ENCODE measurements at places on chromosomes 12 and 14. TPM values are rescaled to one million over a fixed set of nuclear protein-coding genes. Genes with fewer than 3 reads are reported as not detected.

GRCh38 chr14:67722293-67722692, 20.6 kb downstream of the RDH12 start:
- peak; percentile 89 for DNase-seq

DNA sequence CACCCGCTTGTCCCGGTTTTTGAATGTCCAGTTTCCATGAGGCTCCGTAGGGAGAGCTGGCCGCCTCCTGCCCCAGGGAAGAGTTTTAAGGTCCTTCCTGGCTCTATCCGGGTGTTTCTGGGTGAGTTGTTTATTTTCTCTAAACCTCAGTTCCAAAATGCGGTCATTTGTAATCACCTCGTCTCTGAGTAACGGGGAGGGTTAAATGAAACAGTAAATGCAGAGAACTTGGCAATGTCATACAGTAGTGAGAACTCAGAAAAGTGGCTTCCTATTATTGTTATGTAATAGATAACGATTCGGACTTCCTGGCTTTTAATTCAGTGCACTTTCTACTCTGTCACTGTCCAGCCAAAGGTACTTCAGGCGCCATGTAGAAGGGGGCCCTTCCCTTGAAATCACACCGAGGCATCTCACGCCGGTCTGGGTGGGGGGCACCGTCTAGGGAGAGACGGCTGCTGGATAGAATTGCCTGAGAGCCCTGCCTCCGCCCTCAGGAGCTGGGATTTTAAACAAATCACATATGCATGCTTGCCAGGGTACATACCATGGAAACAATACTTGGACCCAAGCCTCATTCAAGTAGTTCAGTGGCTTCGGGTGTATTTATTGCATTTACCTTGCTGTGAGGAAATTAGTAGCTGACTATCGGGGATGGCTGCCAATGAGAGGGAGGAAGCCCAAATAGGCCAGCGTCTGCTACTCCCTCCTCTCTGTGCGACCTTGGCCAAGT, 26.4 kb downstream of the NOS1 start:
- DNase-seq: no peak

DNA sequence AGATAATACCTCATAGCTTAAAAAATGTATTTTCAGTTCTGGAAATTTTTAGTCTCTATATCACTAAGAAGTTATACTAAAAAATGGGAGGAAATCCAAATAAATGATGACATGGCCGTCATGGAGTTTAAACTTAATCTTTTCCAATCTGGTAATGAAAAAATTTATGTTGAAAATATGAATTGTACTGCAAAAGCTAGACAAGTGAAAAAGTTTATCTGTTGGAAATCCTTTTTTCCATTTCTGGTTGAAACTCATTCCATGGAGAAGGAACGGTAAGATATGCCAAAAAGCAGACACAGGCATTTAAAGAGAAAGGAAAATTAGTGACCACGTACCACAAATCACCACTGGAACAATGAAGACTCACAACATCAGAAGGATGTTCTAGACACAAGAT, 314.2 kb upstream of the PRICKLE1 start:
- DNase-seq: no peak

DNA sequence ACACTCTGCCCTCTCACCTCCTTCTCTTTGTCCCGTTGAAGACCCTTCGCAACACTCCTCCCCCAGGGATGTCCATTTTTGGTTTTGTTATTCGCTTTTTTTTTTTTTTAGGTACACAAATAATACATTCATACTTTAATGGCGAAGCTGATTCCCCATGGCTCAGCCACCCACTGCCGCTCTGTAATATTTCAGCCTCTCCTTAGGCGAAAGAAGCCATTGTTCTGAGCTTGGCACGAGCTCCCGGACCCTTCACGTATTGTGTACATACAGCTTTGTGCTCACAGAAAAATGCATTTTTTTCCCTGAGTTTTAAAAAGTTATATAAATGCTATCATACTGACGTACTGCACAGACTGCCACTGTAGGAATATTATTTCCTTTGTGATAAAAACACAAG, 115.0 kb downstream of the TMEM132C start:
- no peak for DNase-seq

- DNase-seq: no peak
These were observed 10.4 kb downstream of the TMEM229B start for GRCh38 chr14:67477926-67478799.

- no peak for DNase-seq
These were observed 66.8 kb downstream of the GLRX5 start for GRCh38 chr14:95601650-95602049.

GRCh38 chr14:90781876-90782275, 34.4 kb downstream of the TTC7B start:
- DNase-seq: no peak

- no peak for DNase-seq
These were observed 198.2 kb upstream of the CNOT2 start for GRCh38 chr12:70045036-70045435.

DNA sequence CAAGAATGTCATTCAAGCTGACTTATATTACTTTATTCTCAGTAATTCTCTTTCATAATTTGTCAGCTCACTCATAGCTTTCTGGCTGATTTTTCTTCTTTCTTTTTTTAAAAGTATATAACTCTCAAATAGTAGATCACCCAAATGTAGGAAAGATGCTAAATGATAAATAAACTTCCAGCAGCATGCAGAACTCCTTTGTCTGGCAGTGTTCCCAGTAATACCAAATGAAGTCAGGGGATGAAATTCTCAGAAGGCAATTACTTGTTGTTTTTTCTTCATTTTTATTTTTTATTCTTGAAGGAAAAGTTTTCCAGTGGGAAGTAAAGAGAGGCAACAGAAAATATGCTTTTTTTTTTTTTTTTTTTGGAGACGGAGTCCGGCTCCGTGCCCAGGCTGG, 133.3 kb upstream of the SLCO1C1 start:
- no peak for DNase-seq

DNA sequence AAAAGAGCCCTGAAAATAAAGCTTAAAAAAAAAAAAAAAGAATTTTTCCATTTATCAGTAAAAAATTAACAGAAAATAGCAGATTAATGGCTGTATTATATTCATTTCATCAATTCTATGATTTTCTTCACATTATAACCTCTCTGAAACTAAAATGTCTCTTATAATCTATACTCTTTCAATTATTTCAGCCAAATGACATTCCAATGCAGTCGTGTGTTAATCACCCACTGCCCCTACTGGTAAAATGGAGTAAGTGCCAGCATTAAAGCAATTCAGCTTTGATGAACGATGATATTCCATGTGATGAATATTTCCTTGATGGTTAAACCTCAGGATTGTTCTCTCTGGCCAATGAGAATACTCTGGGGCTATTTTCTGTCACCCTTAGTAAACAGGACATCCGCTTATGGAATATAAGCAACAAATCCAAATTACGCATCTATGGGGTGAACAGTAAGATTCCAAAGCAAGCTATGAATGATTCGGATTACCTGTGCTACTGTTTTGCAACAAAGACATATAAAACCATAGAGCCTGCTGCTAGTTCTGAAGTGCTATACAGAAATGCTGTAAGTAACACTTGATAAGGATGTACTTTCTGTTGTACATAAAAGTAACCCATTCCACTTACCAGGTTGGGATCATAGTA, 20.3 kb upstream of the SYCP3 start:
- no peak for DNase-seq

DNA sequence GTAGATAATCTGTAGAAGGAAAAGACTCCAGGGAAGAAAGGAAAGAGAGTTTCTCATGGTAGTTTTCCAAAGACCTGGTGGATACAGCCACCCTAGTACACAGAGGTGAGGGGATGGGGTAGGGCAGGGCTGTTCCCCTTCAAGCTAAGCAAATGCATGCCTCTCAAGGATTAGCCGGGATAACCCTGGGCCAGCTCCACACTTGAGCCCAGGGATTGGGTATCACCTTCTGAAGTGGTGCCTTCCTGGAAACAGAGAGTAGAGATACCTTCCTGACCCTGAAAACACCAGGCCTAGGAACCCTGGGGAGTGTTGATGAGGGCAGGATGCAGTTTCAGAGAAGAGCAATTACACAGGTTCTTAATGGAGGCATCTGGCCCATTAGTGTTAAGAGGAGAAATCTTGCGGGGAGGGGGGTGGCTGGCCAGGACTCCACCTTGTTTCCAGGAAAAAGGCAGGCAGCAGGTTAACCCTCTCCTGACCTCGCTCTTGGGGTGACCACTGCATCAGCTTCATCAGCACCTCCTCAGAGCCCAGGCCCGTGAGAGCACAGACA, 106.9 kb upstream of the TMEM233 start:
- DNase-seq: no peak

DNA sequence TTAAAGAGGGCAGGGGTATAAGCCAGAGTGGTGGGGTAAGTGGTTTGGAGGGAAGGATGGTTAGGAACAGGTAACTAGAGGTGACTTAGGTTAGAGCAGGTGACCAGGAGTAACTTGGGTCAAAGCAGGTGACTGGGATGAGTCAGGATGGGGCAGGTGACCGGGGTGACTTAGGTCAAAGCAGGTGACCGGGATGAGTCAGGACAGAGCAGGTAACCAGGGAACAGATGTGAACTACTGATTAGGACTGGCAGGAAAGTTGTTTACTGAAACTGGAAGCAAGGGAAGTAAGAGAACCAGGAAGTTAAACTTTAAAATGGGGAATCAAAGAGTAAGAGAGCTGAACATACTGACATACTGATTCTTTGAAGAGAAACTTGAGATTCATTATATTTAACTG, 57.4 kb downstream of the FSCB start:
- no peak for DNase-seq

DNA sequence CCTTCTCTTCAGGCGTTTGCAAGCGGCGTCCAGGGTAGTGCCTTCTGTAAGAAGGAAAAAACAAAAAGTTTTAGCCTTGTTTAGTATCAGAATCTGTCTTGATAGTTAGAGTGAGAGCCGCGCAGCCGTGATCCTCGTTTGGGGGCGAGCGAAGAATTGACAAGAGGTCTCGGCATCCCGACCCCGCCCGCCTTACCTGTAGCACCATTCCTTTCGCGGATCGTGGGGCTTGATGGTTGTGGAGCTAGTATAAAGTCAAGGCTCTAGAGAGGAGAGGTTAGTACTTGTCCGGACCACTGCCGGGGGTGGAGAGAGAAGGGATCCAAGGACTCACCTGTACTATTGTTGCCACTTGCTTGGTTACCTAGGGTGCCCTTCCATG, 494 bp downstream of the TMTC3 start:
- DNase-seq: peak; percentile 56

DNA sequence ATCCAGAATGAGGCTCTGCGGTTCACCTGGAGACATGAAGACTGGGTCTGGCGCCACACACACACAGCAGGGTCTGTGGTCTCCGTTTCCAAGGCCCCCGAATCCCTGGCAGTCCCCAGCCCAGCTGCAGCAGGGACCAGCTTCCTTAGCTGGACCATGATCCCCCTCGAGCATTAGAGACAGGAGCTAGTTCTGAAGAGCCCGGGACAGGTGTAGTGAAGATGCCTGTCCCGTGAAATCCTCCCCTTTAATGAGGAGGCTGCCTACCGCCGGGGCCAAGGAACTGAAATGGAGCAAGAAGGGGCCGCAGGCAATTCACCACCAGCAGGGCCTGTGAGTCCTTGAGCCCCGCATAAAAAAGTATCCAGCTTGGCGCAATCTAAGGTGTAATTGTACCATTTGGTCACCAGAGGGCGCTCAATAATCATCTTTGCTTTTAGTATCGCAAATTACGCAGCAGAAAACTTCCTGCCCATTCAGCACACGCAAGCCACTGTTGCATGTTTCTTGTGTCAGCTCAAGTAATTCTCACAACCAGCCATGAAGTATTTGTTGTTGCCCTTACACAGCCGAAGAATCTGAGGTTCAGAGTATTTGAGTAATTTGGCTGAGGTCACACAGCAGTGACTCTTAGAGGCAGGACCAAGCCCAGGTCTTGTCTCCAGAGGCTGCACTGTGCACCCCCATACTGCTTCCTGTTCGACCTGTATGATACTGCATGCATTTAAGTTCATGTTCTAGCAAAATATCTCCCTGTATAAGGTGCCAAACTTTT, 54.3 kb upstream of the PPP2R5C start:
- DNase-seq: no peak

- no peak for DNase-seq
These were observed 553.6 kb upstream of the ATP2B1 start for GRCh38 chr12:90262251-90262650.

DNA sequence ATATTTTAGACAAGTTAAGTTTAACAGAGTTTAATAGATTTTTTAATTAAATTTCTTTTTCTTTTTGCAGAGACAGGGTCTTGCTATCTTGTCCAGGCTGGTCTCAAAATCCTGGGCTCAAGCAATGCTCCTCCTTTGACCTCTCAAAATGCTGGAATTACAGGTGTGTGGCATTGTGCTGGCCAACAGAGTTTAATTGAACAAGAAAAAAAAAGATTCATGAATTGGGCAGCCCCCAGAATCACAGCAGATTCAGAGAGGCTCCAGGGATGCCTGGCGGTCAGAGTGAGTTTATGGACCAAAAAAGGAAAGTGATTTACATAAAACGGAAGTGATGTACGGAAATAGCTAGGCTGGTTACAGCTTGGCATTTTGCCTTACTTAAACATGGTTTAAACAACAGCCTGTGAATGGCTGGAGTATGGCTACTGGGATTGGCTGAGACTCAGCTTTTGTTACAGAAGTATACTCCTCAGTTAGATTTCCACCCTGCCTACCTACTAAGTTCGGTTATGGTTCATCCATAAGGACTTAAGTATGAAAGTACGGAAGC, 14.5 kb upstream of the TESPA1 start:
- no peak for DNase-seq

GRCh38 chr14:94129758-94130414, 482 bp upstream of the IFI27L2 start:
- DNase-seq: peak; percentile 72

DNA sequence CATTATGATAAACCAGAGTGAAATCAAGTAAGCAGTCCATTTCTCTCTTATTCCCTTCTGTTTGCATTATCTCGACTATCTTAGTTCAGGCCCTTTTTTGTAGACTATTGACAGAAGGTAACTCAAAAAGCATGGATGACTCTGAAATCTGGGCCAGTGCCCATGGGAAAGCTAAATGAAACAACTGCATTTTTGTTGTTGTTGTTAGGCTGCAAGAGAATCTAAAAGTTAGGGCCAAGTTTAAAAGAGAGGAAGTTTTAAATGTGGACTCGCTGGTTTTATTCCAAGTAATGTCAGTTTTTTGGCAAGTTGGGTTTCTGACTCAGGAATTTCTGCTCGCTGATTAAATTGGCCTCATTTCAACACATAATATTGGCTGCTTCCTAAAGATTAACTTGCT, 201.1 kb downstream of the PIK3C2G start:
- no peak for DNase-seq

DNA sequence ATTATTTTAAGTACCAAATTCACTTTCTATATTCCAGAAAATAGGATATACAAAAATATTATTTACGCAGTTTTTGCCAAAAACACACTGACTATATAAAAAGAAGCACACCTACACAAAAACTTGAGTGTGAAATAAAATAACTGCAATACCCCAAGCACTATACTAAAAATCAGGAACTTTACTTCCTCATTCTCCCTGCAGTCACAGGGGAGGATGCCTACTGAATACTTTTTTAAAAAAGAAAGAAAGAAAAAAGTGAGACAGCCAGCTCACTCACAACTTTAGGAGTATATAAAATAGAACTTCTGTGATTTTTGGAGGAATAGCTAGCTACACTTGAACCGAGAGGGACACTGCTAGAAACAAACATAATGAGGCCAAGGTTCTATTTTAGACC, 12.2 kb downstream of the RPS6KA5 start:
- no peak for DNase-seq

GRCh38 chr12:130422676-130423075, 85.0 kb downstream of the PIWIL1 start:
- no peak for DNase-seq

ESPL1 gene
- 0.81 TPM for total RNA-seq

TSPAN19 gene
- total RNA-seq: 0.27 TPM

KRT71 gene
- not detected for total RNA-seq

PLD4 gene
- total RNA-seq: 0.13 TPM

KERA gene
- not detected for total RNA-seq

YLPM1 gene
- total RNA-seq: 26.6 TPM

FSCB gene
- not detected for total RNA-seq

NPAS3 gene
- total RNA-seq: 1.7 TPM

PRDM4 gene
- 13.3 TPM for total RNA-seq

BTBD6 gene
- total RNA-seq: 45.5 TPM
